ENCODE measurements at places on chromosomes 5 and 9.

DNA sequence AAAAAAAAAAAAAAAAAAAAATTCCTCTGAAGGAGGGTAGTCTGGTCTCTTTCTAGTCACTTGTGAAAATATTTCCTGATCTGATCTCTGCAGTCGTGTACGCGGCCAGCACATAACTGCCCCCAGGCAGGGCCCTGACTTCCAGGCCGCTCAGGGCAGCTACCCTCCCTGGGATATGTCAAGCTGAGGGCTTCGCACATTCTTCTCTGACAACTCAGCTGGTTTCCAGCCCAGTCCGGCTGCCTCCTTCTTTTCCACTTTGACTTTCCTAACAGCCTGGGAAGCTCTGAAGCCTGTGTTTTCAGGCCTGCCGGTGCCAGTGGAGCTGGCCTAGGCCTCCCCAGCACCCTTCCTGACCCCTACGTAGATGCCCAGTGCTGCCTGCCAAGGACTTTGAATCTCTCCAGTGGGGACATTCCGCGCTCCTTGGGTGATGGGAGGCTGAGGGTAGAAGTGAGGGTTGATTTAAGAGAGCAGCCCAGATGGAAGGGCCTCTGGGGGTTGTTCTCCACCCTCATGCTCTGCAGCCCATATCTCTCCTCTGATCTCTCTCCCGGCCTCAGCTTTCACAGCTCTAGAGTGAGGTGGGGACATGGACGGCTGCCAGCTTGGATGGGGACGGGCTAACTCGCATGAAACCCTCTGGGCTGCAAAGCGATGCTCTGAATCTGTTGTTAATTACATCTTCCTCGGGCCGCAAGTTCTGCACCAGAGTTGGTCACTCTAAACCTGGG lies 20.7 kb downstream of the COL5A1 start:
- DNase-seq = no peak

DNA sequence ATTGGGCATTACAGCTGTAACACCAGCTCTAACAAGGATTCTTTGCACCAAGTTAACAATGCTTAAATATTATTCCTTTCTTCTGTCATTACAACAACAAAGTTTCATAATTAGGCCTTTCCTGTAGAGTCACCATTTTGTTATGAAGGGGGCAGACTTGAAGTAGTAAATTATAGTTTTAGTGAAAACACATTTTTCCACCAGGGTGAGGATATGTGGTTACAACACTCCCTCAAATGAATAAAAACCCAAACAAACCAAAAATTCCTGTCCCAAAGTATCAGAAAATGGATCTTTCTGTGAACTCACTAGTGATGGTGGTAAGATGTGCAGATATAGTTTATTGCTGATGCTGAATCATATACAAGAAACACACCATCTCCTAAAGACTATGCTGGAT lies 250.5 kb upstream of the TUT7 start:
- no peak for DNase-seq

DNA sequence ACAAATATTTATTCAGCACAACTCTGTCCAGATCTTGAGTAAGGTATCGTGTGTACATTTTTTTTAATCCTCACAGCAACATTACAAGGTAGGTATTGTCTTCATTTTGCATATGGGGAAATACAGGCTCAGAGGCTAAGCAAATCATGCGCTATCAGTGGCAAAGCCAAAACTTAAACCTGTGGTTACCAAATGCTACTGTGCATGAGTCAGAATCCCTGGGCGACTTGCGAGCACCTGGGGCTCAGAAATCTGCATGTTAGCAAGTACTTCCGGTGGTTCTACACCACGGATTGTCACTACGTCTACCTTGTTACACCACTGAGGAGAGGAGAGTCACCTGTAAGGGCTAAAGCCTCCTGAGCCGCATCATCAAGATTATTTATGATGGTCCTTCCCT lies 21.3 kb downstream of the C5orf58 start:
- DNase-seq = no peak

DNA sequence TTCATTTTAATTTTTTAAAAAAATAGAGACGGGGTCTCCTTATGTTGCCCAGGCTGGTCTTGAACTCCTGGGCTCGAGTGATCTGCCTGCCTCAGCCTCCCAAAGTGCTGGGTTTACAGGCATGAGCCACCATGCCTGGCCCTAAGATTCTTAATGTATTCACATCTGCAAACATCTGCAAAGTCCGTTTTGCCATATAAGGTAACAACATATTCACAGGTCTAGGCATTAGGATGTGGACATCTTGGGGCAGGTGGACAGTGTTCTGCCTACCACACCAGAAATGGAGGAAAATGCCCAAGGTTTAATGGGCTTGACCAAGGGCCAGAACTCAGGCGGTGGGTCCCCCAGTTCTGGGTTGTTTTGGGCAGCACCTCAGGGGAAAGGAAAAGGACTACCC lies 41.6 kb upstream of the VDAC1 start:
- DNase-seq = no peak

DNA sequence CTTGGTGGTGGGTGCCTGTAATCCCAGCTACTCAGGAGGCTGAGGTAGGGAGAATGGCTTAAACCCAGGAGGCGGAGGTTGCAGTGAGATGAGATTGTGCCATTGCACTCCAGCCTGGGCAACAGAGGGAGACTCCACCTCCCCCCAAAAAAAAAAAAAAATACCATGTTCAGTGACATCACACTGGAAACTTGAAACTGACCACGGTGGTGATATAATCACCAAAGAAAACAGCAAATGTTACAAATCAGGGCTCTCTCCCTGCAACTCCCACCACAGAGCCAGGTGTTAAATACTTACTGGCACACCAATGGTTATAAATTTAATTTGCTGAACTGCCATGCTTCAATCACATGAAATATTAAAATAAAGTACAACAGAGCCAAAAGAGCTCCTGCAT lies 81.4 kb downstream of the ZNF608 start:
- no peak for DNase-seq

GRCh38 chr5:113338628-113339027 lies 96.2 kb downstream of the TSSK1B start:
- DNase-seq = no peak

GRCh38 chr5:55894135-55894534 lies 43.0 kb downstream of the IL31RA start:
- DNase-seq = no peak

- DNase-seq = no peak
These were observed 8.3 kb downstream of the TRIM32 start for GRCh38 chr9:116695438-116695837.

Data from stimulated activated CD8-positive, alpha-beta memory T cell treated with anti-CD3 and anti-CD28 coated beads, Interleukin-2, amount 100 ng/mL, for 1 hour (primary cell).